Naive thymus-derived CD8-positive, alpha-beta T cell (primary cell): ENCODE measurements at places on chromosomes 6 and 20.
A peak's percentile ranks its signal among the peaks of the same experiment; 100 is the strongest.

GRCh38 chr20:1369970-1370369, 22.9 kb downstream of the FKBP1A start:
- DNase-seq: no peak

DNA sequence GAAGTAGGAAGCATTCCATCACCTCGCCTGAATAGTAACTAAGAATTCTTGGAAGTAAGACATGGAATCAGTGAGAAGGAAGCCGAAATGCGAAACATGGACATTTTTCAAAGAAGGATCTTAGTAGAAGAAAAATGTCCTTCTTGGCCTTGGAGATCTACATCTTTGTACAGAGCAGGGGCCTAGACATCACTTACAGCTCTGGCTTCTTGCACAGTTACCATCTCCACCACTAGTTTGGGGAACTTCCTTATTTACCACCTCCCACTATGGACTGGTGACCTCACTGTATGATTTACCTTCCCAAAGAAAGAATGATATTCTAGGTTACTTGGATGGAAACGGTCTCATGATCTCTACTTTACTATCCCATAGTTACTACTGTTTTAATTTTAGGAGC, 15.7 kb downstream of the CASS4 start:
- no peak for DNase-seq

DNA sequence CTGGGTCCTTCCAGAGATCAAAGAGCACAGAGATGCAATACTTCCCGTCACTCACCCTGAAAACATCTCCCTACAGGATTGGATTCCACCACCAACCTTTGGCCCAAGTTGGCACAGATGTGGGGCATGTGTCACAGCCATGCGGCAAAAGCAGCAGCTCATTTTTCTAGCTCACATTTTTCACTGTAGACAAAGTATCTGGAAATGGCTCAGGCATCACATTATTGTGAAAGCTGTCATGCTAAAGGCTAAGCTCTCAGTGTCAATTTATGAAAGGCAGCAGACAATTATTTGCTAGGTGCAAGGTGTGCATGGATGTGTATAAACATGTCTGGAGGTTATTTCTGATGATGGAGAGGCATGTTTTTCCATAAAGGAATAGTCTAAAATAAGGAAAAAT, 248.8 kb upstream of the PRND start:
- DNase-seq: no peak

- no peak for DNase-seq
These were observed 101.6 kb upstream of the CD93 start for GRCh38 chr20:23187751-23188150.

- no peak for DNase-seq
These were observed 420.0 kb upstream of the EYS start for GRCh38 chr6:66127061-66127460.

- no peak for DNase-seq
These were observed 126.8 kb downstream of the AKAP7 start for GRCh38 chr6:131262060-131262459.

GRCh38 chr6:168919470-168920179, 334.0 kb downstream of the THBS2 start:
- no peak for DNase-seq

DNA sequence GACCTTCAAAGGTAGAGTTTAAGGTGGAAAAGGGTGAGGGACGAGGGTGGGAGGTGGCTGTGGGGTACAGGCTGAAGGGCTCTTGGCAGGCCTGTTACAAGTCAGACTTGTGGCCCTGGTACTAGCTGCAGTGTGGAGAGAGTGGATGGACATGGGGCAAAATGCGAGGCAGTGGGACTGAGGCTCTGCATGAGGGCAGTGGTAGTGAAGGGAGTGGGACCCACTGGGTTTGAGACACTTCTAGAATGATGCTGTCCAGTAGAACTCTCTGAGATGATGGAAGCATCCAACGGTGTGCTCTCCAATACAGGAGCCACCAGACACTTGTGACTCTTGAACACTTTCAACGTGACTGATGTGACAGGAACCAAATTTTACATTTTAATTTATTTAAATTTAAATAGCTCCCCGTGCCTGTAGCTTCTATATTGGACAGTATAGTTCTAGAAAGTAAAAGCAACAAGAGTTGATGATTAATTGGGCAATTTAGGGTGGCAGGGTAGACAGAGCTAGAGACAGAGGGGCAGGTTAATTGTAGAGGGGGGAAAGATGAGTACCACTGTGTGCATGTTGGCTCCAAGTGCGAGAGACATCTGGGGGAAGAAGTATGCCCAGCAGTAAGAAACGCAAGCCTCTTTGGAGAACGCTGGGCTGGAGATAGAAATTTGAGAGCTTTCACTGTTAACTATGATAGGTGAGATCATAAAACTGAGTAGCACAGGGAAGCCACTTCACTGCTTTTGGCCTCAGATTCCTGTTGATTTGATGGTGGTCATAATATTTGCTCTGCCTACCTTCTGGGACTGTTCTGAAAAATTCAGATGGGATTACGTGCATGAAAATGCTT, 77.5 kb downstream of the TXNDC5 start:
- DNase-seq: no peak

GRCh38 chr6:36118550-36119107, 11.7 kb upstream of the MAPK13 start:
- DNase-seq: peak; percentile 57

GRCh38 chr20:43665466-43666176, 1.3 kb upstream of the MYBL2 start:
- no peak for DNase-seq

- DNase-seq: no peak
These were observed 57.8 kb downstream of the SSR1 start for GRCh38 chr6:7254980-7255835.

- no peak for DNase-seq
These were observed 280.3 kb upstream of the SYNCRIP start for GRCh38 chr6:85923013-85923430.

DNA sequence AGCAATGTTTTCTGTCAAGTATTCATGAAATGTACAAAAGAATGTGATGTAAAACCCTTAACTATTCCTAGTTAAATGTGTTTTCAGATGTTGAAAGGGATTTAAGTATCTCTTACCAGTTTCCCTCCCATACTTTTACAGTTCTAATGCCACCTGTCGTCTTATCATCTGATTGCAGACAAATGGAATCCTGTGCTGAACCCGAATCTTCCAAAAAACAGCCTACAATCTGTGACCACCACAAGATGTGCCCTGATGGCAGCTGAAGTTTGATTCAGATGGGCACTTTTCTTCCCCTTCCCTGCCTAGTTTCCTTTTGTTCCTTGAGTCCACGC, 1.9 kb downstream of the TOMM6 start:
- DNase-seq: no peak

DNA sequence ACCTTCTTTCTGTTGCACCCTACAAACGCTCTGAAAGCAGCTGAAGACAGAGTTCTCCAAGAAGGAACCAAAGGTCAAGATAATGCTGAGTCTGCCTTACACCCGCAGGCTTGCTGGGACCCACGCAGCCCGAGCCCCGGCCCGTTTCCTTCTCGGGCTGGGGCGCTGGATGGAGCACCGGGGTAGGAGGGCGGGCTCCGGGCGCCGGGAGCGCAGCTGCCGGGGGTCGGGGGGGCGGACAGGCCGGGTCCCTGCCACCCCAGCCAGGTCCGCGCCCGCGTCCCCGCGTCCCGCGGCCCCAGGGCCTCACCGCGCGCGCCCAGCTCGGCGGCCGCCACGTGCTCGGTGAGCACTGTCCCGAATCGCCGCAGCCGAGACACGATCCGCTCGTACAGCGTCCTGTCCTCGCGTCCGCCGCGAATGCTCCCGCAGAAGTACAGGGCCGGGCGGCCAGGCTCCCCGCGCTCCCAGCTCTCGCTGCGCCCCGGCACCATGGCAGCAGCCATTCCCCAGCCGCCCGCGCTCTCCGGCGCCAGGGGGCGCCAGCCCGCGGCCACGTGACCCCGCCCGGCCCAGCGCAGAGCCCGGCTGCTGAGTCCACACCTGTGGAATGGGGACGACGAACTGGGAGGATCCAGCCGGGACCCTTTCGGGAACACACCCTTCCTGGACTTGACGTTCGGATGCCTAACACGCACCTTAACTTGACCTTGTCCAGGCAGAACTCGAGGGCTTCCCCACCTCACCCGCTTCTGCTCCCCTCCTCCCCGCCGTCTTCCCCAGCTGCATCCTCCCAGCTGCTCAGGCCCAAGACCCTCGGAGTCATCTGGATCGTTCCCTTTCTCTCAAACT, at the start of gene DNPH1:
TSS of gene DNPH1 (minus strand) at position 531 of the 852 bp plus-strand sequence. CDS start at position 506, 25 bp downstream.
- peak; percentile 86 for DNase-seq

GRCh38 chr6:166419286-166419685, 36.5 kb upstream of the MPC1 start:
- peak; percentile 14 for DNase-seq

DNA sequence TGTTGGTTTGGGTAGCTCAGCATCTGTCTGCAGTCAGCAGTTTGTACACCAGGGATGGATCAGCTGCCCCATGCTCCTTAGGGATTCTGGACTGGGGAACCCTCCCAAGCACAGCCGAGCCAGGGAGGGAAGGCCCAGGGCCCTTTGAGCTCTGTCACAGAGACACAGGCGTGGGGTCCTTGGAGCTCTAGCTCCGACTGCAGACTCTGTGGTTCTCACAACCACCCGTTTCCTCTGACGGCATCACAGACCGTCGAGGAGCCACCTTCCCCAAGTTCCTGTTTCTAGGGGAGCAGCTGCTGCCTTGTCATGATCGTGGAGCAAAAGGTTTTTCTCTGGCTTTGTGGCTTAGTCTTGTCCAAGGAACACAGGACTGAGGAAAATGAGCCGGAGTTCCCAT, at the start of gene SLA2:
TSS of gene SLA2 (minus strand) at position 199 of the 400 bp plus-strand sequence. CDS start 4,861 bp downstream, outside the sequence.
- peak; percentile 47 for DNase-seq

DNA sequence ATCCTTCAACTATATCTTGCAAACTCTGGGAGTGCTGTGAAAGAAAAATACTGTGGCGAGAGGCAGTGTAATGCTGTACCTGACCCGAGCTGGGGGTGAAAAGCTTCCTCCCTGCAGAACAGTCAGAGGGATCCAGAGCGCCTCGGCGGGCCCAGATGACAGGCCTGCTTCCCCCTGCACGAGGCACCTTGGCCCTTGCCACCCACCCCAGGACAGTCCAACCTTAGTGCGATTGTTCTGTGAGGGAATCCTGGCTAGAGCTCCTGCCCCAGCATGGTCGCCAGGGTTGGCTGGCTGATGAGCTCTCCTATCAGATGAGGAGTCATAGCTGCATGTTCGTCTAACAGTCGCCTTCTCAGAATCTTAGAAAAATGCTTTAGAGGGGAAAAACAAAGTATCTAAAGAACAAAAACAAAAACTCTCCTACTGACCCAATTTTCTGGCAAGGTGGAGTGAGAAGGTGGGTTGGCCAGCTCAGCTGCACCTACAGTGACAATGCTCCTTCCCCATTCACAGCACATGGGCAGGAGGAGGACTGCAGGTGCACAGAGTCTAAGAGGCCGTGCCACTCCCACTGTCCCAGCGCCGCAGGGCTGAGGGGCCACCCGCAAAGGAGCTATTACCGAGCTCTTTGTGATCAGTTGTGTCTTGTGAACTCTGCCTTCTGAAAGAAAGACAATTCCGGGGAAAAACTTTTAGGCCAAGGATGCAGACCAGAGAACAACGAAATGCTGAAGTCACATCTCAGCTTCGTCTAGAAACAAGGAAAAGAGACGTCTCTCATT, 28.6 kb upstream of the GPR6 start:
- DNase-seq: no peak

DNA sequence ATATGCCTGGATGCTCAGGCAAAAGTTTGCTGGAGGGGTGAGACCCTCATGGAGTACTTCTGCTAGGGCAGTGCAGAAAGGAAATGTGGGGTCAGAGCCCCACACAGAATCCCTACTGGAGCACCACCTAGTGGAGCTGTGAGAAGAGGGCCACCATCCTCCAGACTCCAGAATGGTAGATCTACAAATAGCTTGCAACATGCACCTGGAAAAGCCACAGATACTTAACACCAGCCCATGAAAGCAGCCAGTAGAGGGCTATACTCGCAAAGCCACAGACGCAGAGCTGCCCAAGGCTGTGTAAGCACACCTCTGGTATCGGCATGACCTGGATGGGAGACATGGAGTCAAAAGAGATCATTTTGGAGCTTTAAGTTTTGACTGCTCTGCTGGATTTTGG, 60.7 kb upstream of the GJE1 start:
- DNase-seq: no peak

DNA sequence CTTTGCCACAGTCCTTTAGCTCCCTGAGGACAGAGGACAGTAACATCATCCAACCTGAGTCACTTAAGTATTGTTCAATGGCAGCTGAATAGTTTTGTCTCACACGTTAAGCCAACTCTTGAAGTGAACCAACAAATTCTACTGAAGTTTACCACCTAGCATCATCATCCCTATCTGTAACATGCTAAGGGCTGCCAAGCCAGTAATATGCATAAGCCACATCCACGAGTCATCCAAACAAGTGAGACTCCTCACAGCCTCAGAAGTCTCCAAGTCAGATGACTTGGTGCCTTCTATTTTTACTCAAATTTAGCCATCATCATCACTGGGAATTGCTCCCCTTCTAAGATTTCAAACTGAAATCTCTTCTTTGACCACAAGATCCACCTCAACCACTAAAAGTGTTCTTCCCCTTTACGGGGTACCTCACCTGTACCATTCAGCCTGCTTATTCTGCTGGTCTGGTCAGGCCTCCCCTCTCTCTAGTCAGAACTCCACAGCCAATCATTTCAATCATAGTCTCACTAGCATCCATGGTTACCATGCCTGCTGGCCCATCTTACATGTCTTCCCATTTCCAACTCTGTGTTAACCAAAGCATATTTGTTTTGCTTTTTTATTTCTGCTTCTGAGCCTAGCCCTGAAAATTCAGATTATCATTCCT, 73.7 kb downstream of the DTNBP1 start:
- DNase-seq: no peak

GRCh38 chr20:62176866-62177265, 6.0 kb upstream of the MTG2 start:
- DNase-seq: no peak

GRCh38 chr6:30849903-30850651, 34.2 kb upstream of the DDR1 start:
- no peak for DNase-seq

- no peak for DNase-seq
These were observed 4.7 kb downstream of the GABRR1 start for GRCh38 chr6:89212472-89212871.

GRCh38 chr6:46993846-46994245, 48.3 kb downstream of the ADGRF1 start:
- DNase-seq: no peak

DNA sequence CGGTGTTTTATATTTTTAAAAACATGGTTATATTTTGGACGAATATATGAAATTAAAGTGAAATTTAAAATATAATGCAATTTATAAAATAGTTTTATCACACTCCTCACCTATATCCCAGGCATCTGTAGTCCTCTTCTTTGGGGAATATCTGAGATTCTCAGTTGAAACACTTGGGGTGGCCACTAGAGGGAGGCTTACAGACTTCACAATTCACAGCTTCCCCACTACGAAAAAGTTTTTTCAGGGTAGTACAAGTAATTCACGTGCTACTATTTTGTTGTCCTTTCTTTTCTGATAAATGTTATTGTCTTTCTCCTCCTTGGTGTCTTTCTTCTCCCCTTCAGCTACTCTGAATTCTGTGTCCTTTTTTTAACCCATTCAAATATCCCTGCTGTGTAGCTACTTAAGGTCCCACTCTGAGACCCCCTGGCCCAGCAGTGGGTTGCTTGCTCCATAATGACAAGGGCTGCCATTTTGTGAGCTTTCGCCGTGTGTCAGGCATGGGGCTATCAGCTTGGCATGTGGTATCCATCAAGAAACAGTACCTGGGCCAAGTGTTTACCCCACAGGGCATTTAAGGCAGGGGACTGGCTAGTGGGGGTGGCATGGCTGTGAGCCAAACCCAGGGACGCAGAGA, 43.6 kb upstream of the PHACTR3 start:
- DNase-seq: no peak
